Progenitor cell of endocrine pancreas (in vitro differentiated cells): ENCODE measurements at places on chromosomes 4 and X. TPM values are rescaled to one million over a fixed set of nuclear protein-coding genes. Genes with fewer than 3 reads are reported as not detected.

Gene SRPK3
- not detected in 2 replicates for total RNA-seq

Gene MAGEA8
- total RNA-seq = 0.22 TPM in 1 of 2 replicates, not detected in the other

DNA sequence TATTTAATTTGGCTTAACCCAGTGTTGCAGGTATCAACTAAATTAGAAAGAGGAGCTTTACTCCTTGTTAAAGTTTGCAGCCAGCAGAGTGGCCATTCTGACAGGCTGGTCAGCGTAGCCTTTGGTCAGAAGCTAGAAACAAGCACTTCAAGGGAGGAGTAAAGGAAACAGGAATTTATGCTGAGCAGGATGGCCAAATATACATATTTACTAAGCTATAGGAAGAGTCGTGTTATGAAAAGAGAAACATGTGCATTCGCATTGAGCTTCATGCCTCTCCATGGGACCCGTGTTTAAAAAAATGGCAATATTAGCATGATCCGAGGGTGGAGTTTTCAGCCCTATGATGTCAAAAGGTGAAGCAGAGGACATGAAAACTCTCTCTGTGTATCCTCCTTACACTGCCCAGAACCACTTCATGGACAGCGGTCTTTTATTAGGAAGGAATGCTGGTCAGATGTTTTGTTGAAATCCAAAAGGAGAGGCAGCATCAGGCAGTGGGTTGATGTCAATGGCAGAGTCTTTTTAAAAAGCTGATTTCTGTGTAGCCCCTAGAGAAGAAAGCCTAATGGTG is 71.8 kb upstream of the MAPK10 start:
- DNase-seq = no peak

Gene IGSF1
- 13.8 and 14.6 TPM in 2 replicates for total RNA-seq

- DNase-seq = no peak
These were observed 629.6 kb downstream of the TLL1 start for GRCh38 chr4:166502660-166503059.
